Activated naive CD8-positive, alpha-beta T cell treated with anti-CD3 and anti-CD28 coated beads for 36 hours (primary cell): ENCODE measurements at places on chromosomes 4 and X. TPM values are rescaled to one million over a fixed set of nuclear protein-coding genes. Genes with fewer than 3 reads are reported as not detected.

DNA sequence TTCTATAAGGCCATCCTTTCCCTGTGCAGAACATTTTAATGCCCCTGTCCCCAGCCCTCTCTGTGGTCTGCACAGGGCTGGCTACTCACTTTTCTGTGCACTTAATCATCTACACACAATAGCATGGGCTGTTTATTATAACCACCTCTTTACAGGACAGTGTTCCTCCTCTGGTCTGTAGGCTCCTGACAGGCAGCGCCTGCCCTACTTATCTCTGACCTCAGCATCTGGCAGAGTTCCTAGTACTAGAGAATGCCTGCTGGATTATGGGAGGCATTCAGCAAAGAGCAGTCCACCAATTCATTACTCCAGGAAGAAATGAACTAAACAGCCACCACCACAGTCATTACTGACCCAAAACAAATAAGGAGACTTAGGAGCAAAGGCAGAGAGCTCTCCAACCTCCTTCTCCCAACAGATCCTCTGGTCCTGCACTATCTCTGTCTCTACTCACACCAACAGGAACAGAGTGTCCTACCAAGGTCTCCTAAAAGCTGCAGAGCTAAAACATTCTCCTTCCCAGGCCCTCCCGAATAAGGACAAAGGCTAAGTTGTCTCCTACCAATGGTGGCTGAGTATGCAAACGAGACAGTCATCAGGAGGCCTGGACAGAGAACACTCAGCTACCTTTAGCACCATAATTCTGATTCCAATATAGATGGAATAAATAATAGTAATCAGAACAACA is 279.2 kb downstream of the QDPR start:
- H3K27me3 ChIP-seq = peaks cover 23% of the 10 kb centered on the region
- H3K4me3 ChIP-seq = no peak overlapping the region
- no peak overlapping the region for H3K27ac ChIP-seq
- no peak for DNase-seq
- H3K36me3 ChIP-seq = peaks cover 1% of the 10 kb centered on the region

DNA sequence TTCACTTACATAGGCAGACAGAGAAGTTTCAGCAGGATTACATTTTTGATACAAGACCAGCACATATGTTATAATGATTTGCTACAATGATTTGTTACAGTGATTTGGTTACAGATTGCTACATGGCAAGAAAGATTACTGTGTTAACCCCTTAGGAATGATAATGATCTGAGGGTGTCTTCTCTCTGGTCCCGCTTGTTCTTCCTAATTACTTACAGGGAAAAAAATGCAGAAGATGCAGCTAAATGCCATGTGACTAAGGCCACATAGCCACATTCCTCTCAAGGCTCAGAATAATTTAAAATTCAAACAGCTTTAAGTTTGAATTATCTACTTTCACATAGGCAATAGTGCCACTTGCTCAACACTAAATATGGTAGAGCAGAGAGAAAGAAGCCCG is 9.7 kb upstream of the LAP3 start:
- no peak for DNase-seq
- H3K4me3 ChIP-seq = no peak overlapping the region
- H3K36me3 ChIP-seq = no peaks in the 10 kb centered on the region
- no peaks in the 10 kb centered on the region for H3K4me1 ChIP-seq
- no peak overlapping the region for H3K27ac ChIP-seq

GRCh38 chr4:103867311-103867710 is 147.5 kb upstream of the TACR3 start:
- no peak overlapping the region for H3K4me3 ChIP-seq
- H3K27ac ChIP-seq = no peak overlapping the region

DNA sequence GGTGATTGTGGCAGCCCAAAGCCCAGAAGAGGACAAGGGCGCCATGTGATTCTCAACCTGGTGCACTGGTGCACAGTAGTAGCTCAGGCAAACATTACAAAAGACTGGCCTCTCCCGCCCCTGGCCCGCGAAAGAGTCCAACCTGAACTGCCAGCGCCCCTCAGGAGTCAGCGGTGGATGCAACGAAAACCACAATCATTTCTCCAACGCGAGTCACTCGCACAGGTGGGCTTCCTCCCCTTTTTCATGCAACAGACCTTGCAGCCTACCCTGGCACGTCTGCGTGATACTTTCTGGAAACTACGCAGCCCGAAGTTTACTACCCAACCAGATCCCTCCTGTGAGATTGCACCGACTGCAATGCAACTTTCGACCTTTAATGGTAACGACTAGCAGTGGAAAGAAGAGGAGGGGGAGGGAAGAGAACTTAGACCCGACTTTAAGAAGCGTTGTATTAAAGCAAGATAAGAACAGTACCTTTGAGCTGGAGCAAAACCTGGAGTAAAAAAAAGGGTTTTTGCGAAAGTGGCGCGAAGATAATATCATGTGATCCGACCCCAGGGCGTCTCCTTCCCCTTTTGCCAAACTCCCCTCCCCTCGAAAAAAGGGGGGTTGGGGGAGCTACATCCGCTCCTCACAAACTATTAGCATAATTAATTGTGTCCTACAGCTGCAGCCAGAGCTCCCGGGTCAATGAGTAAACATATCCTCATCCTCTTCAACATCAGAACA is 63.3 kb upstream of the CCDC160 start:
- peak overlapping the region; percentile 78 for H3K27ac ChIP-seq
- H3K27me3 ChIP-seq = peaks cover 19% of the 10 kb centered on the region
- peaks cover 16% of the 10 kb centered on the region for H3K4me1 ChIP-seq
- peak; percentile 6 for DNase-seq
- peaks cover 20% of the 10 kb centered on the region for H3K36me3 ChIP-seq

- peak; percentile 39 for DNase-seq
- peak overlapping the region; percentile 82 for H3K4me3 ChIP-seq
- H3K27ac ChIP-seq = no peak overlapping the region
- peaks cover 6% of the 10 kb centered on the region for H3K4me1 ChIP-seq
Observed at GRCh38 chr4:143335979-143336780, 496 bp upstream of the GAB1 start.

DNA sequence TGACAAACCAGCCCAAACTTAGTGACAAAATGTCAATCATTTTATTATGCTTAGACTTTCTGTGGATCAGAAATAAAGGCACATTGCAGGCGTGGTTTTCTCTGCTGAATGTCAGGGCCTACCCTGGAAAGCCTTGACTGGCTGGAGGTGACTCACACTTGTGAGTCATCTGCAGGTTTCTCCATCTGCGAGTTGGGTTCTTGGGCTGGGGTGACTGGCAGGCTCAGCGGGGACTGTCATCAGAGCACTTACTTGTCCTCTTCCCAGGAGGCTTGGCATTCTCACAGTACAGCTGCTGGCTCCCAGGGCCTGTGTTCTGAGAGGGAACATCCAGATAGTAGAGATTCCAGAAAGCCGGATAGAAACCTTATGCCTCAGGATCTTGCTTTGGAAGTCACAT is 153.8 kb upstream of the AGA start:
- no peak overlapping the region for H3K4me3 ChIP-seq
- no peak overlapping the region for H3K27ac ChIP-seq
- peaks cover 8% of the 10 kb centered on the region for H3K4me1 ChIP-seq
- peak; percentile 55 for DNase-seq

DNA sequence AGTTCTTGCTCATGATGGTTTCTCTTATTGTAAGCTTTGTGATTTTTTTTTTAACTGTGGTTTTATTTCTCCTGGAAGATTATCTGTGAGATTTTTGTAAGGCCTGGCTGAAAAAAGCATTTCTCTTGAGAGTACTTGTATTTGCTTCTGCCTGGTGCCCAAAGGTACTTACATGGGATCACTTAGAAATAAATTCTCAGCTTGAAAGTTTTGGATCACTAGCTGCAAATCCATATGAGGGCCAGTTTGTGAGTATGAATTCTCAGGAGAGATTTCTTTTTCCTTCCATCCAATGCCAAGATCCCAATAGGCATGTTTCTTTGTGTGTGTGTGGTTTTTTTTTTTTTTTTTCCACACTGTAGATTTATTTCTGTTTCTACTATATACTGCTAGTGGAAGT is 1884.7 kb upstream of the PCDH7 start:
- no peaks in the 10 kb centered on the region for H3K4me1 ChIP-seq
- H3K36me3 ChIP-seq = no peaks in the 10 kb centered on the region
- H3K27me3 ChIP-seq = no peaks in the 10 kb centered on the region

GRCh38 chr4:54937501-54937900 is 187.9 kb downstream of the KDR start:
- no peak overlapping the region for H3K4me3 ChIP-seq
- no peaks in the 10 kb centered on the region for H3K36me3 ChIP-seq
- DNase-seq = no peak
- H3K4me1 ChIP-seq = peaks cover 18% of the 10 kb centered on the region
- H3K27ac ChIP-seq = no peak overlapping the region

GRCh38 chrX:94937491-94937890 is 1263.5 kb downstream of the FAM133A start:
- DNase-seq = no peak
- no peaks in the 10 kb centered on the region for H3K27me3 ChIP-seq
- no peaks in the 10 kb centered on the region for H3K36me3 ChIP-seq
- no peaks in the 10 kb centered on the region for H3K4me1 ChIP-seq

- no peak overlapping the region for H3K27ac ChIP-seq
- H3K27me3 ChIP-seq = no peaks in the 10 kb centered on the region
- DNase-seq = peak; percentile 46
- no peak overlapping the region for H3K4me3 ChIP-seq
- H3K36me3 ChIP-seq = no peaks in the 10 kb centered on the region
- H3K4me1 ChIP-seq = peaks cover 15% of the 10 kb centered on the region
Observed at GRCh38 chr4:1604706-1605205, 79.4 kb downstream of the FAM53A start.

- DNase-seq = peak; percentile 56
- no peak overlapping the region for H3K4me3 ChIP-seq
- peak overlapping the region; percentile 19 for H3K27ac ChIP-seq
- no peaks in the 10 kb centered on the region for H3K27me3 ChIP-seq
Observed at GRCh38 chr4:142817442-142817841, 28.7 kb downstream of the INPP4B start.

DNA sequence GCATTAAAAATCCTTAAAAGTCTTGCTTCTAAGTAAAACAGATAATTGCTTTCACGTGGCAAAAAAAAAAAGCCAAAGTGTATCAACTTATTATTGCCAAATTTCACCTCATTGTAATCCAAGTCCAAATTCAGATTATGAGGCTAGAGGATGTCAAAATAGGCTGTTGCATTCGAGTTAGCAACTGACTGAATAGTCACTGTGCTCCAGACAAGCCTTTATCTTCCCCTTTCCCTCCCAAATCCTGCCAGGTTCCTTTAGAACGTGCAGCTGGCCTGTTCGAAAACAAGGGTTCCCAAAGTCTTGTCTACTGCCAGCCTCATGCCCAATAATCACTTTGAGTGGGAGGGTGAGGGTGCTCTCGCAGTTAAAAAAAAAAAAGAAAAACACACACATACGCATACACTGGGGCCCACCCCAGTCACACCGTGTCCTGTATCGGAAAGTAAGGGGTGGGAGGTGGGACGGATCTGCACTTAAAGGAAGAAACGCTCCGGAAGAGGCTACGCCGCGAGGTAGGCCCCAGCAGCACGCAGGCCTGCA is 603 bp downstream of the MAD2L1 start:
- no peak for DNase-seq
- peak overlapping the region; percentile 94 for H3K4me3 ChIP-seq
- peaks cover 52% of the 10 kb centered on the region for H3K4me1 ChIP-seq
- no peaks in the 10 kb centered on the region for H3K27me3 ChIP-seq

- peak; percentile 1 for DNase-seq
- no peak overlapping the region for H3K4me3 ChIP-seq
- H3K4me1 ChIP-seq = no peaks in the 10 kb centered on the region
- no peaks in the 10 kb centered on the region for H3K27me3 ChIP-seq
- no peak overlapping the region for H3K27ac ChIP-seq
Observed at GRCh38 chrX:10722851-10723250, 102.5 kb upstream of the MID1 start.

DNA sequence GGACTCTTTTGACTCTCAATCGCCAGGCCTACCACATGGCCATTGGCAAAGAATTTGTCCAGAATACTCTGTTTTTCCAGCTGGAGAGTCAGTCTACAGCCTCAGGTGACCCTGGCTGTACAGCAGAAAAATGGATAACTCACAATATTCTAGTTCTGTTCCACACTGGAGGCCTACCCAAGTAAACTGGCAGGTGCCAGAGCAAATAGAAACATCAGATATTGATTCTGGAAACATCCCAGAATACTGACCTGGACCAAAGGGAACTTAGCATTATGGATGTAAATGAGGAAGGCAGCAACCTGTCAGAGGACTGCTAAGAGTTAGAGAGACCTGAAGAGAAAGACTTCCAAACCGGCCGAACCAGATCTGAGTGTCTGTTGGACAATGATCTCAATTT is 147.9 kb upstream of the SMAD1 start:
- no peaks in the 10 kb centered on the region for H3K4me1 ChIP-seq
- no peak overlapping the region for H3K27ac ChIP-seq
- H3K27me3 ChIP-seq = peaks cover 6% of the 10 kb centered on the region
- DNase-seq = no peak
- no peak overlapping the region for H3K4me3 ChIP-seq
- H3K36me3 ChIP-seq = no peaks in the 10 kb centered on the region

DNA sequence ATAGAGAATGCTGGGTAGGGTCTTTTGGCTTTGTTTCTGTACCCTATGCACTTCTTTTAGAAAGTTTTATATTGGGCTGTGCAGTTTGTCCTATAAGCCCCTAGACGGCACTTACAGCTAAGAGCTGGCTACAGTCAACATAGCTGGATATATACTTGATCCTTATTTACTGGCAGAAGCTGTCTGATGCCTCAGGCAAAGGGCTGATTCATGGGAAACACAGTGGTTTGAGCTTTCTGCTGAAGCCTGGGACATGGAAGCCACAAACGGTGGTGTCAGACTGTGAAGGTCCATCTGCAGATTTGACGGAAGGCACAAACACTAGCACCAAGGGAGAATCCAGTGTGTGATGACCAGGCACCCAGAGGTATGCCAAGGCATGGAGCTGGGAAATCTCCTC is 608.4 kb downstream of the ANKRD50 start:
- no peak overlapping the region for H3K4me3 ChIP-seq
- DNase-seq = no peak
- no peak overlapping the region for H3K27ac ChIP-seq
- H3K27me3 ChIP-seq = no peaks in the 10 kb centered on the region
- no peaks in the 10 kb centered on the region for H3K4me1 ChIP-seq
- no peaks in the 10 kb centered on the region for H3K36me3 ChIP-seq

- no peaks in the 10 kb centered on the region for H3K36me3 ChIP-seq
- no peak overlapping the region for H3K4me3 ChIP-seq
- H3K27me3 ChIP-seq = no peaks in the 10 kb centered on the region
Observed at GRCh38 chr4:86910369-86910768, 18.1 kb upstream of the C4orf36 start.

DNA sequence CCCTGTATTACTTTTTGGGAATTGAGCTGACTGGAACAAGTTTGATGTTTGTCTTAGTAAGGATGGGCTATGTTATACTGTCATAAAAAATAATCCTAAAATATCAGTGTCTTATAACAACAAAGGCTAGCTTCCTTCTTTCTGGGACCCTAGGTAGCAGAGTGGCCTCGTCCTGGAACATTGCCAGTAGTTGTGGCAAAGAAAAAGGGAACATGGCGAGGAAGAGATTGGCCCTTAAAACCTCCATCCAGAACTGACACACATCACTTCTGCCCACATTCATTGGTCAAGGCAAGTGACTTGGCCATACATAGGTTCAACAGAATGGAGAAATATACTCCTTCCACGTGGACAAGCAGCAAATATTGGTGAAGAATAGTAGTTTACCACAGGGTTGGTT is 287.9 kb downstream of the PPP1R2C start:
- H3K36me3 ChIP-seq = no peaks in the 10 kb centered on the region
- H3K27ac ChIP-seq = no peak overlapping the region
- H3K27me3 ChIP-seq = no peaks in the 10 kb centered on the region
- no peak for DNase-seq

Gene RASL11B
- total RNA-seq = 0.14 TPM

Gene SPIN4
- 6.0 TPM for total RNA-seq

Gene LARP1B
- total RNA-seq = 19.8 TPM

Gene GJB1
- not detected for total RNA-seq

Gene TCEAL9
- total RNA-seq = 10.4 TPM

Gene SH3TC1
- total RNA-seq = 7.8 TPM

Gene GRIPAP1
- 53.7 TPM for total RNA-seq

Gene SLC49A3
- total RNA-seq = 0.43 TPM
